ENCODE measurements at places on chromosomes 3 and 15.

- no peak for DNase-seq
These were observed 120.5 kb downstream of the DUT start for GRCh38 chr15:48451736-48452135.

GRCh38 chr3:144252896-144253295 lies 281.3 kb downstream of the DIPK2A start:
- no peak for DNase-seq

- no peak for DNase-seq
These were observed 2.6 kb upstream of the AGBL1 start for GRCh38 chr15:86077070-86077469.

- no peak for DNase-seq
These were observed 23.3 kb downstream of the ST3GAL6 start for GRCh38 chr3:98786364-98787006.

DNA sequence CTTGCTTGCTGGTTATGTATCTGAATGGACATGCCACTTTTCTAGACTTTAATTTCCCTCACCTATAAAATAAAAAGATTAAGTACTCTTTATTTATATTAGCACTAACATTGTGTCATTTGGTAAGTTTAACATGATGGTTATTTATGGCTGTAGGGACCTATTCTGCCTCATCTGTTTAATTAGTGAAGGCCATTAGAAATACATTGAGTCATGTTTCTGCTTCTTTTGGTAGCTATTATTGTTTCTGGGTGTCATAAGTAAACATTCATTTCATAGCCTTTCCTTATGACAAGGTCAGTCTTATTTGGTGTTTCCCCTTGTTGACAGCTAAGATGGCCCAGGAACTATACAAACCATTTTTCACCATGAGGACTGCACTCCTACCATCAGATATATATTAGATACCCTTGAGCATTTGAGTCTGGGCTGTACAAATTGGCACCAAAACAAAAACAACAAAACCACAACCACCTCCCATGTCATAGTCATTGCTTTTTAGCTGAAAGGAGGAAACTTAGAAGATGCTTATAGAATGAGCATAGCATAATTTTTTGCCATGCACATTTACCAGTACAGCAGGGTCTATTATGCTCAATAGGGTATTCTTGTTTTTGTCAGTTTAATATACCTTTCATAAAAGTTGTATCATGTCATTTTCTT lies 39.3 kb downstream of the SRP14 start:
- no peak for DNase-seq

DNA sequence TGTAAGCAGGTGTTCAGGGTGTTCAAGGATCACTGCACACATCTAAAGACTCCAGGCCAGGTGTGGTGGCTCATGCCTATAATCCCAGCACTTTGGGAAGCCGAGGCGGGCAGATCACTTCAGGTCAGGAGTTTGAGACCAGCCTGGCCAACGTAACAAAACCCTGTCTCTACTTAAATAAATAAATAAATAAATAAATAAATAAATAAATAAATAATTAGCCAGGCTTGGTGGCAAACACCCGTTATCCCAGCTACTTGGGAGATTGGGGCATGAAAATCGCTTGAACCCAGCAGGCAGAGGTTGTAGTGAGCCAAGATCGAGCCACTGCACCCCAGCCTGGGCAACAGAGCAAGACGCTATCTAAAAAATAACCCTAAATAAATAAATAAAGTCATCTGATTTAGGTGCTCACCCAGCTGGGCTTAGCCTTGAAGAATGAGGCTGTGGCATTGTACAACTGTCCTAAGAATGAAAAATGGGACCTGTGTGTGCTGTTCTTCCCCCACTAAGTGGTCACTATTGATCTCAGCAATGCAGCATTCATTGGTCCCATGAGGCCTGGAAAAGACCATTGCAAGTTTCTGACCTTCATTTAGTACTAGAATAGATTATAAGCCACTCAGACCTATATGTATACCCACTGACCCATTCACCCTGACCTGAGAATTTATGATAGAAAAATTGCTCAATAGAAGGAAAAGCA lies 82.8 kb upstream of the ABHD17C start:
- no peak for DNase-seq

DNA sequence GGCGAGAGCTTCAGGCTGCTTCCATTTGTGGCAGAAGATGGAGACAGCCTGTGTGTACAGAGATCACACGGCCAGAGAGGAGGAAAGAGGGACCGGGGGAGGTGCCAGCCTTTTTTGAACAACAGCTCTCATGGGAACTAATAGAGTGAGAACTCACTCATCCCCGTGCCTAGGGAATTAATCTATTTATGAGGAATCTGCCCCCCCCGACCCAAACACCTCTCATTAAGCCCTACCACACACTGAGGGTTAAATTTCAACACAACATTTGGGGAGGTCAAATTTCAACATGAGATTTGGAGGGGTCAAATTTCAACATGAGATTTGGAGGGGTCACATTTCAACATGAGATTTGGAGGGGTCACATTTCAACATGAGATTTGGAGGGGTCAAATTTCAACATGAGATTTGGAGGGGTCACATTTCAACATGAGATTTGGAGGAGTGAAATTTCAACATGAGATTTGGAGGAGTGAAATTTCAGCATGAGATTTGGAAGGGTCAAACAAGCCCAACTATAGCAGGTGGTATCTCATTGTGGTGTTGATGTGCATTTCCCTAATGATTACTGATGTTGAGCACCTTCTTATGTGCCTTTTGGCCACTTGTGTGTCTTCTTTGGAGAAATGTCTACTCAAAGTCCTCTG lies 20.6 kb upstream of the RFTN1 start:
- DNase-seq: no peak

DNA sequence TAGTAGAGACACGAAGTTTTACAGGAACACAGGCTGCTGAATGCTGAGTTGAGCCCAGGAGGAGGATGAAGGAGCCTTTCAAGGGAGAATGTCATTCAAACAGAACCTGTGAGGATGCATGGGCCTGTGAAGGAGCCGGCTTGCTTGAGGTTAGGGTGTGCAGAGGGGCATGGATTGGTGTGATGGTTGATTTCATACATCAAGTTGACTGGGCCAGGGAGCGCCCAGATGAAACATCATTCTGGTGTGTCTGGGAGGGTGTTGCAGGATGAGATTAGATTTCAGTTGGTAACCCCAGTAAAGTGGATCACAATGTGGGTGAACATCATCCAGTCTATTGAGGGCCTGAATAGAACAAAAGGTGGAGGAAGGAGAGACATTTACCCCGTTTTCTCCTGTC lies 243.6 kb downstream of the EDEM1 start:
- no peak for DNase-seq

GRCh38 chr3:9123840-9124239 lies 125.6 kb downstream of the SRGAP3 start:
- DNase-seq: no peak

DNA sequence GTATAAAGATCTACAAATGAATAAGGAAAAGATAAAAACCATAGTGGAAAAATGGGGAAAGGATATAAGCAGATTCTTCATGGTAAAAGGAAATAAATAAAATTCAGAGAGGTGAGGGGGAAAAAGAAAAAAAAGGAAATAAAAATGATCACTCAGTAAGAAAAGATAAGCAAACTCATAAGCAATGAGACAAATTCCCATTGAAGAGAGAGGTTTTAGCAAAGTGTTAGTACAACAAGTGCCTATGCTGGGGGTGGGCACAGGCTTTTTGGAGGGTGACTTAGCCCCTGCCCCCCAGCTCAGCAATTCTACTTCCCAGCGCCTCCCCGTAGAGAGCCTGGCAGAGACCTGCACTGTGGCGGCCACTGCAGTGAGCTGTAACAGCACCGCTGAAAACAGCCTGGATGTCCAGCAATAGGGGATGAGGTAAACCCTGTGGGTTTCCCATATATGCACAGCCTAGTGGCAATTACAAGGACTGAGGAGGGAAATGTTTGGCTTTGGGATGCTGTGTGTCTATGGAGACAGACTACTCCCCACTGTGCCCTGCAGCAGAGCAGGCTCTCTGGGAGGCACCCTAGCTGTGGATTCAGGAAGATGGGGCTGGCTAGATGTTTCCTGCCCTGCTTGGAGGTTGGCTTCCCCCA lies 23.7 kb upstream of the SFMBT1 start:
- no peak for DNase-seq

DNA sequence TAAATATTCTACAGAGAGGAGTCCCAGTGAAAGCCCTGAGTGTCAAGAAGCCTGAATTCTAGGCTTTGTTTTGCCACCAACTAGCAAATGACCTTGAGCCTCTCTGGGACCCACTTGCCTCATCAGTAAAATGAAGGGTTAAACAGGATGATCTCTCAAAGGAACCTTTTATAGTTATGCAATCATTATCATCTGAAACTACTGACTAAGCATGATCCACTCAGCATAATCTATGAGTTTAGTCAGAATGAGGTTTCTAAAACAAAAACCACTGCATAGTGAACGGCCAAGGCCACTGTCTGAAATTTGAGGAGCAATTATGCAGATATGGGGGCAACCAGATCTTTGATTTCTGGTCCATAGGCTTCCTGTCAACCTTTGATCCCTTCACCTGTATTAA lies 319.0 kb downstream of the MECOM start:
- DNase-seq: no peak

DNA sequence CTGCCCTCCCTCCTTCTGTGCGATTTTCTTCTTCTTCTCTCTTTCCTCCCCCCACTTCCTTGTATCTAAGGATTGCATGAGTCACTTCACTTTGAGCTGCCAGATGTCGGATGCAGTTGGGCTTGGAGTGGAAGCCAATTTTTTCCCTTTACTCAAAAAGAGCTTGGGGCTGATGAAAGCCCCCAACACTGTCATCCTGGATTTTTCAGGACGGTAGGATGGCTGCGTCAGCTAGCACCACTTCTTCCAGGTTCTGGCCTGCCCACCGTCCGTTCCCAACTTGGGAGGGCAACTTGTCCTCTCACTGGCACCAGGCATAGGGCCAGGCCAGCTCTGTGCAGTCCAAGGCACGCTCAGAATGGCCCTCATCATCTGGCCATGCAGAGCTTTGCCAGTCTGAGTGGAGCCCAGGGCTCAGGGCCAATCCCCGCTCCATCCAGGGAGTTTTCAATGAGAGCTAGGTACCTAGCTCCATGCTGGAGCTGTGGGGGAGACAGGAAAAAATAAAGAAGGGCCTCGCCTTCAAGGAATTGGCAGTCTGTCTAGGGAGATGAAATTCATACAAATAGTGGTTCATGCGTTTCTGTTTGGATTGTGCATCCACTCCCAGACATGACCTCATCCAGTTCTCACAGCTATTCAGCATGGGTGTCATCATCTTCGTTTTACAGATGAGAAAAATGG lies 47.7 kb upstream of the INSYN1 start:
- no peak for DNase-seq

- no peak for DNase-seq
These were observed 410.5 kb downstream of the LSAMP start for GRCh38 chr3:116034794-116035193.

- DNase-seq: no peak
These were observed 21.0 kb downstream of the CRABP1 start for GRCh38 chr15:78360958-78361718.

- DNase-seq: no peak
These were observed 225.8 kb downstream of the ZPLD1 start for GRCh38 chr3:102660653-102661052.

DNA sequence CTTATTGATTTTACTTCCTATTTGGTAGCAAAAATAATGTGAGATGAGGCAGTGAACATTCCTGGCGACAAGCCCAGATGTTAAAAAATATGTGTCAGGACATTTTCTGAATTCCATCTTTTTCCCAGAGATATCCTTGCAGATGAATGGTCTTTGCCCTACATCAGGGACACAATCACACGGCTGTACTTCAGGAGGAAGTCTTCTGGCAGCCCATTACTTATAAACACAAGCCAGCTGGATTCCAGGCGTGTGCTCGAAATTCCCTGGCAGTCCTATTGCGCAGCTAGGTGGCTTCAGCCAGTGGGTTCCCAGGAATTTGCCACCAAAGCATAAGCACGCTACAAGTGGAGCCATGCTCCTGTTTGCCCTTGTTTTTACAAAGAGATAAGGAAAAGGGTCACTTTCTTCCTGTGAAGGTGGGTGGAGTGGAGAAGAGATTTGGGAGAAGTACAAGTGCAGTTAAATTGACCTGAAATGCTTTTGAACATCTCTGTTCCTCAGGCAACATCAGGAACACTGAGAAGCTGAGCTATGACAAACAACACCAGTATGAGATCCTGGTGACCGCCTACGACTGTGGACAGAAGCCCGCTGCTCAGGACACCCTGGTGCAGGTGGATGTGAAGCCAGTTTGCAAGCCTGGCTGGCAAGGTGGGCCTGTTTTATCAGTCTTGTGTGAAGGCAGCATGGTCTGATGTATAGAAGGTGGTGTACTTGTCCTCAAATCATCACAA lies 257.1 kb upstream of the TRIM42 start:
- DNase-seq: no peak

DNA sequence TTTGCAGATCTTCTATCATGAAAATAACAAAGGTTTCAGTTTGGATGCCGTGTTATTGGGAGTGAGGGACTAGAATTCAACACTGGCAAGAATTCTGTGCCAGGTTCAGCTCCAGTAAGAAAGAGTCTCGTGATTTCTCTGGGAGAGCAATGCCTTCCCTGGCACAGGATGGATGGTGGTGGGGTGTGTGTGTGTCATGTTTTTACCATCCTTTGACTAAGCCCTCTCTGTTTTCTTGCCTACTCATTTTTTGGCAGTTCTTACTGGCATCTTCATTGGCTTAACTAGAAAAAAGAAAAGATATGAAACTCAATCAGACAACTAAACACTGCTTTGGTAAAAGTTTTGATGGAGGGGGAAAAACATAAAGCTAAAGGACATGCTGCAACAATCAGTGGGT lies 86.6 kb downstream of the FMN1 start:
- no peak for DNase-seq

DNA sequence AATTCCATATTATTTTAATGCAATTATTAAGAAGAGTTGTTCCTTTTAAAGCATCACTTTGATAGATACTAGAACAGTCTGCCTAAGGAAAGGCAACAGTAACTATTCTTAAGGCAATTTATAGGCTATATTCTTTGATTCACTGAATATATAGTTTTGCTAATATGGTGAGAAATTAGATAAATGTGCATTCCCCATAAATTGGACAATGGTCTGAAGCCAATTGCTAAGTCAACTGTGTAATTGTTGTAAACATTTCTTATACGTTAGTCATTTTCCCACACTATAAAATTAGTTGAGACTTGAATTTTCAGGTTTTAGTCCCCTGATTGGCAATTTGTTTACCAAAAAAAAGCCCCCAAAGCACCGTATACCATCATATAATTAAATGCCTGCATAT lies 263.0 kb upstream of the NECTIN3 start:
- no peak for DNase-seq

DNA sequence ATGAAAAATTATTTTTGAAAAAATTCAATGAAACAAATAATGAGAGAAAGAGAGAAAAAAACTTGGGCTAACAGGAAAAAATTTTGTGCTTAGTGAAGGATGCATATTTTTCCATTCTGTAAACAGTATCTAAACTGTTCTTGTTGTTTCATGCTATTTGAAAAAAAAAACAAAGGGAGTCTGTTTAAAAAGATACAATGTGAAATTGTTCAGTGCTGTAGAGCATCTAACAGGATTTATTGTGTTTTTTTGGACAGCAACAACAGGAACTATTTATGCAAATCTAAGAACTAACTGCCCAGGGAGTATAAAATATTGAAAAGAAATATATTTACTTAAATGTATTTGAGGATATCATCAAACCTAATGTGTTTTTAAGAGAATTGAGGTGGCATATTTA lies 55.1 kb downstream of the PEX5L start:
- no peak for DNase-seq

All from stimulated activated naive CD8-positive, alpha-beta T cell treated with anti-CD3 and anti-CD28 coated beads, Interleukin-15, amount 100 ng/mL, for 72 hours (primary cell).